Liver (tissue), 10 donors: ENCODE measurements at places on chromosomes 5 and 9. TPM values are rescaled to one million over a fixed set of nuclear protein-coding genes. Genes with fewer than 3 reads are reported as not detected.

- DNase-seq, result no peak
Measured at GRCh38 chr5:169657127-169657526, 20.1 kb downstream of the DOCK2 start.

GRCh38 chr9:121718501-121718900 is 67.1 kb downstream of the DAB2IP start:
- no peak for DNase-seq

- DNase-seq, result no peak
Measured at GRCh38 chr5:93790401-93790800, 49.0 kb upstream of the POU5F2 start.

- DNase-seq, result no peak
Measured at GRCh38 chr5:91024727-91025126, 358.4 kb downstream of the ARRDC3 start.

DNA sequence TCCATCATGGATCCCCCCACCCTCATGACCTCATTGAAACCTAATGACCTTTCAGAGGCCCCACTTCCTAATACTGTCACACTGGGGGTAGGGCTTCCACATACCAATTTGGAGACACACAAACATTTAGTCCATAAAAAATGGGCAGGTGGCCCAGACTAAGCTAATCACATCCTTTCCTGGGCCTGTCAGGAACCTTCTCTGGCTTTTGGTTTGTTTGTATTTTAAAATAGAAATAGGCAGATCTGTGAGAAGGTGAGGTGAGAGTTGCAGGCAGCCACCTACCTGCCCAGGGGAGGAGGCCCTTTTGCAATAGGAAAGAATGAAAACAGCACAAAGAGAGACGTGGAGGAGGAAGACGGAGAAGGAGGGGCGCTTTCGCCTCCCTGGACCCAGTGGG is 90.2 kb upstream of the BOD1 start:
- DNase-seq, result no peak

- no peak for DNase-seq
Measured at GRCh38 chr5:8019719-8020218, 150.8 kb downstream of the MTRR start.

DNA sequence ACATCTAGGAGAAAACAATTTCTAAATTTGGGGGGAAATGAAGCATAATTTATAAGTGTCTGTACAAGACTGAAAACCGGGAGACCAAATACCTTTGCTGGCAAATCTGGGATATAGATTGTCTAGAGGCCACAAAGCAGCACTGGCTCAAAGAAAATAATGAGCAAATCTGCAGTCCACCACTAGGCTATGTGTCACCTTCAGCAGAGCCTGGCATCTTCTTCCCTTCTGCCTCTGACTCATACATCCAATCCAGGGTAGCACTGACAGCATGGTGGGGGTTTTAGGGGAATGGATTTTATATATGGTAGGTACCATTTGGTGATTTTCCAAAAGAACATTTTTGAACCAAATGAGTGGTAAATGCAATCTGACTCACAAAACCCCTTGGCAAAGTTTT is 12.8 kb downstream of the FAM81B start:
- DNase-seq, result no peak

- DNase-seq, result no peak
Measured at GRCh38 chr5:111447822-111448221, 64.5 kb downstream of the STARD4 start.

- no peak for DNase-seq
Measured at GRCh38 chr5:132273631-132274030, 16.1 kb downstream of the PDLIM4 start.

DNA sequence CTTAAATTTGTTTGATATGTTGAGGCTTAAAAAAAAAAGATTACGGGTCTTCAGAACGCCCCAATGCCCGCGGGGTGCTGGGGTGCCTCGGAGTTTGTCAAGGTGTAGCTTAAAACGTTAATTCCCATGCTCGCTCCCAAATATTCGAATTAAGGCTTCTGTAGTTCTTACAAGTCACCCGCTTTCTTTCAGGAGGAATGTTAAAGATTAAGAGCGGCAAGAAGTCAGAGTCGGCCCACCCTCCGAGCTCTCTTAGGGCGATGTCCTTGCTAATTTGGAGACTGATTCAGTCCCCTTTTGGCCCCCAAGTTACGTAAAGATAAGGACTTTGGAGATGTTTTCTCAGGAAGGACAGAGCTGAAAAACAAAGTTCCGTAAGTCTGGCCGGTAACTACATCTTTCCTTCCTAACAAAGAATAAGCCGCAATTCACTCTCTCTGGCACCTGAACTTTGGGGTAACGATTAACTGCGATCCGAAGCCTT is 746 bp upstream of the NPM1 start:
- DNase-seq, result no peak

GRCh38 chr9:89630508-89630907 is 25.7 kb downstream of the GADD45G start:
- DNase-seq, result no peak

- no peak for DNase-seq
Measured at GRCh38 chr9:121322737-121323448, 47.2 kb downstream of the STOM start.

DNA sequence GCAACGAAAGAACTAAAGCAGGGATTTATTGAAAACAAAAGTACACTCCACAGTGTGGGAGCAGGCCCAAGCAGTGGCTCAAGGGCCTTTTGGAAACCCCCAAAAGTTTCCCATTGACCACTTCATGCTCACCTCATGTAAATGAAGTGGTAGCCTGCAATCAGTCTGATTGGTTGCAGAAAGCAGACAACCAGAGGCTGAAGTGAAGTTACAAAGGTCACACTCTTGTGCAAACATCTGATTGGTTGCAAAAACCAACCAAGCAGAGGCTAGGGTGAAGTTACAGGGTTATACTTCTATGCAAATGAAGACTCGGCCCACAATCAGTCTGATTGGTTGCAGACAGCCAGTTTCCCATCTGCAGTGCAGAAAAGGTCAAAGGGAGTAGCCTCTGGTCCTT is 258.0 kb downstream of the YTHDC2 start:
- no peak for DNase-seq

- DNase-seq, result no peak
Measured at GRCh38 chr5:45642370-45642769, 53.8 kb downstream of the HCN1 start.

GRCh38 chr9:6006749-6007057 is 8.7 kb downstream of the RANBP6 start:
- DNase-seq, result no peak

DNA sequence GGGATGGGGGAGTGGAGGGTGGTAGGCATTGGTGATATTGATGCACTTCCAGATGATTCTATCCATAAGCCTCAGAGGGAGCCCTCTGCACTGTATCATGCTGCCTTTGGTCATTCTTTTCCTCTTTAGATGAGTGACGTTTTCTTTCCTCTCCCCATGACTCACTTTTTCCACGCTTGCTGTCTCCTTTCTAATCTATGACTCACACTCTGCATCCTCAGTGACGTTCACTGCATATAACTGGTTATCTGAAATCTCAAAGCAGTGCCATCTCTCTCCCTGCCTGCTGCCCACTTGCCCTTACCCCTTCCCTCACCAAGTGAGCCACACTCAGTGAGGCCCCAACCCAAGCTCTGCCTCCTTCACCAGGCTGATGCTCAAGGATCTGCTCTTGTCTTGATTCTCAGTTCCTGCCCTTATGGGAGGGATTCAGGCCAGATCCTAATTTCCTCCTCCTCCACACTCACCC is 31.6 kb downstream of the PTGS1 start:
- DNase-seq, result no peak

The PCDHB13 gene
- 0.11 TPM for polyA plus RNA-seq

The PCDHGB3 gene
- polyA plus RNA-seq, result not detected

The FIBCD1 gene
- not detected for polyA plus RNA-seq

The PCDHB11 gene
- 0.08 TPM for polyA plus RNA-seq

The GRIA1 gene
- polyA plus RNA-seq, result not detected

The FOXI1 gene
- polyA plus RNA-seq, result not detected

The GFI1B gene
- polyA plus RNA-seq, result 0.05 TPM

The C5orf63 gene
- polyA plus RNA-seq, result 6.4 TPM

The STPG3 gene
- polyA plus RNA-seq, result not detected

The IFNB1 gene
- not detected for polyA plus RNA-seq

The EPB41L4A gene
- polyA plus RNA-seq, result 3.7 TPM

The IQGAP2 gene
- polyA plus RNA-seq, result 112 TPM

The PCDHGA3 gene
- 0.32 TPM for polyA plus RNA-seq
